ENCODE measurements at places on chromosomes 3 and 15.

DNA sequence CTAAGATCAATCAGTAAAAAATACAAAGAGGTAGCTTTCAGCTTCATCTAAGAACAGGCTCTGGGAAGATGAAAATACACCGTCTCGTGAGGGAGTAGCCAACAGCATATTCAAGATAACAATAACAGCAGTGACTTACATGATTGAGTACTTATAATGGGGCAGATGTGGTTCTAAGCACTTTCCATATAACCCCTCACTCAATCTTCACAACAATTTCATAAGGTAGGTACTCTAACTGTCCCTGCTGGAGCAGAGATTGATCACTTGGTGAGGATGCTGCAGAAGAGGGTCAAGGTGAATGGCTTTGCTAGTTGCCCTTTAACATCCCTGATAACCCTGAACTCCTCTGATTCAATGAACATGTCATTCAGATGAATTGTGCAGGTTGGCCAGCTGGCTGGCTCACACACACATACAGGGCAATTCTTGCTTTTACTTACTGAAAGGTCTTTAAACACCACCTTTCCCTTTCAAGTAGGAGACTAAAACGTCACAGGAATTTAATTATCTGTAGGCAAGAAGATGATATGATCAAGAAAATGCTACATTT, 984.2 kb upstream of the CFAP20DC start:
- DNase-seq: no peak

DNA sequence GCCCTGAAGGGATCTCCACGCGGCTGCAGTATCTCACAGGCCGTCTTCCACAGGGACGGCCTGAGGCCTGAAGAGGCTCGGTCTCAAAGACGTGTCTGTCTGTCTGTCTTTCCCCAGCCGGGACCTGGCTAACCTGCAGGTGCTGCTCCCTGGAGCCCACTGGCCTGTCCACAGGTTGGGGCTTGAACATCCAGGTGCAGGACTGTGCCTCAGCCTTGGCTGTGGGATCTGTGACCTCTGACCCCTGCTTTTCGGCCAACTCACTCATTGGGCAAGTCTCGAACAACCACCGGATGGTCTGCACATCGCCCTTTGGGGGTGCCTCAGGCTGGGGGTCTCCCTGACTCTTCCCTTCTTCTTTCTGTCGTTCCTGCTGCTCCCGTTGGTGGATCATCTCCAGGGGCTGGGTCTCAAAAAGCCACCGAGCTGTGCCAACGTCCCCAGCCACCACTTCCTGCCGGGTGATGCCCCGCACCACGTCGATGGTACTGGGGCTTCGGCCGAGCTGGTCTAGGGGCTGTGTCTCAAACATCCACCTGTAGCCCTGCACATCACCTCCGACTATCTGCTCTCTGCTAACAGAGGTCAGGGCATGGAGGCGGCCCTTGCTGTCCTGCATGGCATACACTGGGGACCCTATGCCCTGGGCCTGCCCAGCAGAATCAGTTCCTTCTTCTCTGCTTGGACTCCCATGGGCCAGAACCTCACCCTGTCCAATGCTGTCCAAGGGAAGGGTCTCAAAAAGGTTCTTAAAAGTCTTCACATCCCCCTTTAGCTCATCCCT, 4.8 kb downstream of the XIRP1 start:
- no peak for DNase-seq

GRCh38 chr3:10532939-10533736, 27.8 kb upstream of the ATP2B2 start:
- DNase-seq: no peak

DNA sequence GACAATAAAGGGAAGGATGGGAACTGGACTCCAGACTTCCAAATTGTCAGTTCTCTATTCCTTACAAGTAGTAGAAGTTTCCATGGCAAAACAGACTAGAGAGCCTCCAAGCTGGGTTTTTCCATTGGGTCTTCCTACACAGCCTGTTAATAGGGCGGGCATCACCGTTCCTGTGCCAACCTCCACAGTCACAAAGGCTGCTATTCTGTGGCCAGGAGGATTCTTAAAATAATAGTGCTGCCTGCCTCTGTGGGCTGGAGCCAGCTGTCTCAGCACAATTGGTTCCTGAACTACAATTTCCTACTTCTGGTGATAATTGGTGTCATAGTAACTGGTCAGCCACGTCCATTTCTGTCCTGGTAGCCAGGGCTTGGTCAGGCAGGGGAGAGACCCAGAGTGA, 38.6 kb downstream of the LYZL4 start:
- DNase-seq: no peak

DNA sequence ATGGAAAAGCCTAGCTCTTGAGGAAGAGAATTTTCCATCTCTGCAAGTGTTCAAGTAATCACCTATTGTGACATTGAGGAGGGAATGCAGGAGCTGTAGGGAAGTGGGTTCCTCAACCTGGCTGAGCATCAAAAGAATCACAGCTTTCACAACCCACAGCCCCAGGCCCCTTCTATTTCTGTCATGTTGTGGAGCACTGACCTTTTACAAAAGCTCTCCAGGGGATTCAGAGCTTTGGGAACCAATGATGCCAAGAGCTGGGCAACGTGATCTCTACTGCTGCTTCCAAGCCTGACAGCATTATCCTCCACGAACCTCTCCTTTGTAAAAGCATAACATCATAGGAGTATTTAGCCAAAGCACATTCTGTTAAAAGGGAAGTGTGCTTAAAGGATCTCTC, 231.1 kb downstream of the ADAMTS9 start:
- peak; percentile 66 for DNase-seq

DNA sequence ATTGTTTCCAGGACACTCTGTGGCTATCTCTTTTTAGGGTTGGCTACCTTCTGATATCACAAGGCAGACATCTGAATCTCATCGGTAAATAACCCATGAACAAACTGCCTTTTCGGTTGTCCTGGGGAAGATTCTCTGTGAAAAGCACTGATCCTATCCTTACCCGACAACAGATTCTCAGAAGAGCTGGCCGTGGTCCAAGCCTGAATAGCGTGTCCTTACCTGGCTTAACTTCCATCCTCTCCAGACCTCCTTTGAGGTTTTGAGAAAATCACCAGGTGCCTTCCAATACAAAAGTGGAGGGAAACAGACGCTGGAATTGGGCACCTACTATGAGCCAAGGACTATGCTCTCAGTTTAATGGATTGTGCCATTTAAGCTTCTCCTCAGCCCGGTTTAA, 87.4 kb upstream of the ARHGEF3 start:
- DNase-seq: peak; percentile 65

DNA sequence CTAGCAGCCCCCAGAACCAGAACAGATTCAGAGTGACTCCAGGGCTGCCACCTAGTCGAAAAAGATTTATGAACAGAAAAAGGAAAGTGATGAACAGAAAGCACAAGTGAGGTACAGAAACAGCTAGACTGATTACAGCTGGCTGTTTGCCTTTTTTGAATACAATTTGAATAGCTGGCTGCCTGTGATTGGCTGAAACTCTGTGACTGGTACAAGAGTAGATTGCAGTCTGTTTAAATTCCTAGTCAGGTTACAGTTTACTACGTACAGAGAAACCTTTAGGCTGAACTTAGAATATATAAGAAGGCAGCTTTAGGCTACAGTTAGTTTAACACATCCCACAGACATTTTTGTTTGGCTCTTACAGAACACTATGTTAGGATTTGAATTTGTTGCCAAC, 10.0 kb downstream of the CCDC13 start:
- DNase-seq: no peak

DNA sequence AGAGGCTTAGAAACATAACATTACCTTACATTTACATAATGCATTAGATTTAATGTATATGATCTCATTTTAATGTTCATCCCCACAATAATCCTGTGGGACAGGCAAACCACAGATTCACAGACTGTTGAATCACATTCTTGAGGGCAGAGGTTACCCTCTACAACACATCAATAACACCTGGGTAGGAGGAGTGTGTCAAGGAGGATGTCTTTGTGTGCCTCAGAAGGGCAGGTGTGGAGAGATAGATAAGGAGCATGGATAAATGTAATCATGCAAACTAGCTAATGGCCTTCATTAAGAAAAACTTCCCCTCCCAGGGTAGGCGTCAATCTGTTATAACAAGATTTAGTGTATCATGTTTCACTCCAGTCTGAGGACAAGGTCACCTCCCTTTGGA, 12.9 kb upstream of the MB21D2 start:
- DNase-seq: no peak

DNA sequence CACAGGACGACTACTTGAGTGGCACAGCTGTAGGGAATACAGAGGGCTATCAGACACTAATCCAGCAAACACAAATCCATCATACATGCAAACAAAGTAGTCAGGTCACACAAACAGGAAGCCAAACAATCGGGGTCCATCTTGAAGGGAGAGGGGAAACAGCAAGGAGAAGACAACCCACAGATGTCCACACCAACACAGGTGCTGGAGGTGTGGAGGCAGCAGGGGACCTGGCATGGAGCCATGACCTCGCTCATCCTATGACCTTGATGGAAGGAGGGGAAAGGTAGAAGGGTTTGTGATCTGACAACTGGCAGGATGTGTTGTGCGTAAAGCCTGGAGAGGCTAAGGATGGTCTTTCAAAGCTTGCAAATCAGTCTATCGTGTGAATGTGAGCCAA, 39.9 kb upstream of the SKOR1 start:
- DNase-seq: no peak

- peak; percentile 17 for DNase-seq
These were observed 96.6 kb upstream of the CBLB start for GRCh38 chr3:105965384-105965783.

GRCh38 chr15:41862515-41863116, 24.0 kb downstream of the PLA2G4B start:
- DNase-seq: no peak

- peak; percentile 80 for DNase-seq
These were observed 1.1 kb downstream of the HES1 start for GRCh38 chr3:194137008-194137505.

DNA sequence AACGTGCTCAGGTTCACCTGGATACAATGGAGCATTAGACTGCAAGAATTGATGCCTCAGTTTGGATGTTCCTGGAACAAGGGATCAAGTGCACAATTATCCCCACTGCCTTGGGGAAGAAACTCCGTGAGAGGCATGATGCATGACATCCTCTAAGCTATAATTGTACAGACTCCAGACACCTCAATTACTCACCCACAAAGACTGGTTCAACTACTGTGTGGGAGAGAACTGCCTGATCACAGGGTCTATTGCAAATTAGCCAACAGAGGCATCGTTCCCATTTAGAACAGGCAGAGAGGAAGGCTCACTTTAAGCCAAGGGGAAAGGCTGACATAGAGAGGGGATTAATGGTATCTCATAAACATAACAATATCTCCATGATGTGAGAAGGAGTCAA, 43.5 kb downstream of the ARRDC4 start:
- no peak for DNase-seq

DNA sequence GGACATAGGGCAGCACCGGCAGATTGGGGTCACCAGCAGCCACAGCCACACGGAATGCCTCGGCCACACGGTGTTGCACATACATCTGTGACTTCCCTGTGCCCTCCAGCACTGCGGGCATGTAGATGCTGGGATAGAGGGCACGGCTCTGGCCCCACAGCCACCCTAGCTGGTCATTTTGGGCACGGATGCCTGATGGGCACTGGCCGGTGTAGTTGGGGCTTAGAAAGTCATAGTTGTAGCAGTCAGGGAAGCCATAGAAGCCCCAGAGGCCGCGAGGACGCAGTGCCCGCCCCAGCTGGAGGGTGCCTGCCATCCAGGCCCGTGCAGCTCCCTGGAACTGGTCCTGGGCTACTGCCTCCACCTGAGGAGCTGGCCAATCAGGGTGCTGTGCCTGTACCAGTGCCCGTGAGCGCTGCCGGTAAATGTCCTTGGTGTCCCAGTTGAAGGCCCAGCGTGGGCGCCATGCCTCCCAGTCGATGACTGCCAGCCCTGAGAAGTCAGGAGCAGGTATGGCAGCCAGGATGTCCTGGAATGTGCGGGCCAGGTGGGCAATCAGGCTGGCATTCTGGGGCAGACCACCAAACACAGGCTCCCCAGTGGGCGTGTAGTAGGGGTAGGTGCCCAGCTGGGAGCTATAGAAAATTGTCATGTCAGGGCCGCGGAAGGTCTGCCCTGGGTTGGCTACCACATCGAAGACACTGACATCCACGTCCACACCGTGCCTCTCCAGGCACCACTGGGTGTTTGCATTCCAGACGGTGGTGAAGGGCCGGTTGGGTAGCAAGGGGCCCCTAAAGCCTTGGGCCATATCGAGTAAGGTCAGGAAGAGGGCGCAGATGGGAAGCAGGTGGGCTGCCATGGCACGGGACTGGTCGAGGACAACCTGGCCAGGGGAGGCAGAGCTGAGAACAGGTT, 1.0 kb downstream of the HYAL1 start:
- no peak for DNase-seq

DNA sequence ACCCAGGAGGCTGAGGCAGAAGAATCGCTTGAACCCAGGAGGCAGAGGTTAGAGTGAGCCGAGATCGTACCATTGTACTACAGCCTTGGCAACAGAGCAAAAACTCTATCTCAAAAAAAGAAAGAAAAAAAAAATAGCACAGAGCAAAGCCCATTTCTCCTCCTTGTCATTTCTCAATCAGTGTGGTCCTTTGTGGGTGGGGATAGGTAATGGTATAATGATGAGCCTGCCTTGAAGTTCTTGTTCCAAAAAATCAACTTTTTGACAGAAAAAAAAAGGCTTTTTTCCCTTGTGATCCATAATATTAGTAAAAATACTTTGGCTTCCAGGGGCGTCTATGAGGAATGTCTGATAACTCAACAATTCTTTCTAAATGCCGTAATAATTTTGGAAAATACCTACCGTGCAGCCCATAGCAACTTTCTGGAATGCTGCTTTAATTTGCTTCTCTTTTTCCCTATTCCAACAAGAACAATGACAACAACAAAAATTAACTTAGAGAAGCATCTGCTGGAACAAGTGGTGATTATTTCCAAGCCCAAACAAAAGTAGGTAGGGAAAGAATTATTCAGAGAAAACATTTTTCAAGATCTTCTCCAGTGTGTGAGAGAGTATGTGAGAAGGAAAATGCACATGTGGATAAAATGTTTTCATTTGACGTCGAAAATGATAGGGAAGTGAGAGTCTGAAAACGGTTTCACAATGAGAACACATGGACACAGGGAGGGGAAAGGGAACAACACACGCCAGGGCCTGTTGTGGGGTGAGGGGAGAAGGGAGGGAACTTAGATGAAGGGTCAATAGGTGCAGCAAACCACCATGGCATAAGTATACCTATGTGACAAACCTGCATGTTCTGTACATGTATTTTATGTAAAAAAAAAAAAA, 337.8 kb downstream of the RBMS3 start:
- DNase-seq: peak; percentile 41

GRCh38 chr3:10883478-10884234, 67.6 kb downstream of the SLC6A11 start:
- DNase-seq: peak; percentile 3

GRCh38 chr3:177694951-177695350, 497.7 kb upstream of the TBL1XR1 start:
- no peak for DNase-seq

GRCh38 chr3:101381809-101382208, 61.4 kb upstream of the IMPG2 start:
- peak; percentile 11 for DNase-seq

DNA sequence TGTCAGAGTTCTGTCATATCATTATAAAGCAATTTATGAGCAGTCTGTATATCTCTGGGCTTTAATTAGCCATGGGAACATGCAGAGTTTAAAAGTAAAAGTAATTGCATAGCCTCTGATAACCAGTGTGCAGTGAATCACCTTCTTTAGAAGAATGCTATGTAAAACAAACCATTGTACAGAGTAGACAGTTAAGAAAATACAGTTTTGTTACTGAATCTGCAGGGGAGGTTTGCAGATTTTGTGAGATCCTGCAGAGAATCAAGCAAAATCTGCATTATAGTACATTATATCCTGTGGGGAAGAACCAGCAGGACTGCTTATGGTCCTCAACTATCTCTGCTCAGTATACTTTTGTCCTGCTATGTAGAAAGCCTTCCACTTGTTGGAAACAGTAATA, 396.2 kb upstream of the NAALADL2 start:
- no peak for DNase-seq
